D341Med (cell line): ENCODE measurements at places on chromosomes 7 and 10.

- DNase-seq, result no peak
Observed at GRCh38 chr10:110437351-110437605, 60.4 kb upstream of the DUSP5 start.

GRCh38 chr7:103989200-103989784 is at the start of gene RELN:
RELN (minus strand) TSS chr7:103989658; CDS start chr7:103989356, 302 bp downstream.
- peak; percentile 86 for DNase-seq

GRCh38 chr7:8908889-8909288 is 475.5 kb downstream of the NXPH1 start:
- DNase-seq, result no peak

- no peak for DNase-seq
Observed at GRCh38 chr10:104150139-104150538, 28.2 kb downstream of the SFR1 start.

- DNase-seq, result peak; percentile 82
Observed at GRCh38 chr7:151012911-151013347, 11.4 kb downstream of the ATG9B start.

- DNase-seq, result no peak
Observed at GRCh38 chr10:72037811-72038210, 50.5 kb downstream of the SPOCK2 start.

DNA sequence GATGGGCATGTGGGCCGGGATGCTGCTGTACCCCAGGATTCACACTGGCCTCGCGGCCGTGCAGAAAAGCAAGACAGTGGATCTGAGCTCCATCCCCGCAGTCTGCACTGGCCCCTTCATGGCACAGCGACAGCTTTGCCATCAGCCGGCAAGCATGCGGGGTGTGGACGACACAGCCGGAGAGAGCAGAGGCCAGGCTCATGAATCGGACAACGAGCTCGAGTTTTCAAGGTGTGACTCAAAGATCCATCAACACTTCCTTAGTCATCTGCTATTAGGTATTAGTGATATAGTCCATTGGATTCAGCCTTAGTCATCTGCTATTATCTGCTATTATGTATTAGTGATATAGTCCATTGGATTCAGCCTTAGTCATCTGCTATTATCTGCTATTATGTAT is 254.7 kb downstream of the KLF6 start:
- DNase-seq, result no peak

- DNase-seq, result no peak
Observed at GRCh38 chr7:2688409-2689342, 674 bp downstream of the AMZ1 start.
